ENCODE measurements at places on chromosomes 7 and 10.

DNA sequence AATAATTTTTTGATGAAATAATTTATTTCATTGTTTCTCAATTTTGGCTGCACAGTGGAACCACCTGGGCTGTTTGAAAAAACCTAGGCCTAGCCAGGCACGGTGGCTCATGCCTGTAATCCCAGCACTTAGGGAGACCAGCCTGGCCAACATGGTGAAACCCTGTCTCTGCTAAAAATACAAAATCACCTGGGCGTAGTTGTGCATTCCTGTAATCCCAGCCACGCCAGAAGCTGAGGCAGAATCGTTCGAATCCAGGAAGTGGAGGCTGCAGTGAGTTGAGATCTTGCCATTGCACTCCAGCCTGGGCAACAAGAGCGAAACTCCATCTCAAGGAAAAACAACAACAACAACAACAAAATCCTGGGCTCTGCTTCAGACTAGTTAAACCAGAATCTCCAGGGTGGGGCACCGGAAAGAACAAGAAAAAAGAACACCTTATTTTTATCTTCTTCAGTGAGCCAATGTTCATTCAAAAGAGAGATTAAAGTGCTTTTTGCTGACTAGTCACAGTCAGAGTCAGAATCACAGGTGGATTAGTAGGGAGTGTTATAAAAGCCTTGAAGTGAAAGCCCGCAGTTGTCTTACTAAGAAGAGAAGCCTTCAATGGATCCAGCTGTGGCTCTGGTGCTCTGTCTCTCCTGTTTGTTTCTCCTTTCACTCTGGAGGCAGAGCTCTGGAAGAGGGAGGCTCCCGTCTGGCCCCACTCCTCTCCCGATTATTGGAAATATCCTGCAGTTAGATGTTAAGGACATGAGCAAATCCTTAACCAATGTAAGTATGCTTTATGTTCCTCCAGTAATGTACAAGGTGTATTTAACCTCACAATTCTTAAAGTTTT, at the start of gene CYP2C18:
TSS of gene CYP2C18 (plus strand) at position 516 of the 841 bp plus-strand sequence. CDS start at position 607, 91 bp downstream.
- no peak for DNase-seq

DNA sequence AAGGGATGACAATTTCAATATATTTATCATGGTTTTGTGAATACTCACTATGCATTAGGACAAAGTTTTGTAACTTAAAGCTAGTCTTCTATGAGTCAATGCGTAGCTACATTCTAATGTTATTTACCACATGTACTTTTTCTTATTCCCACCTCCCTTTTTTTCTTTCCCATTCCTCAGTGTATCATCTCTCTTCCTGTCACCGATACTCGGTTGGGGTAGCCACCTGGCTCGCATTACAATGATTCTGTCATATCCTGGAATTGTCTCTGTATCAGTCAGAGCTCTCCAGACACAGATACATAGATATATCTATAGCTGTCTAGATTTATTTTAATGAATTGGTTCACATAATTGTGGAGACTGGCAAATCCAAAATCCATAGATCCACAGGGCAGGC, 9.8 kb upstream of the RALA start:
- no peak for DNase-seq

DNA sequence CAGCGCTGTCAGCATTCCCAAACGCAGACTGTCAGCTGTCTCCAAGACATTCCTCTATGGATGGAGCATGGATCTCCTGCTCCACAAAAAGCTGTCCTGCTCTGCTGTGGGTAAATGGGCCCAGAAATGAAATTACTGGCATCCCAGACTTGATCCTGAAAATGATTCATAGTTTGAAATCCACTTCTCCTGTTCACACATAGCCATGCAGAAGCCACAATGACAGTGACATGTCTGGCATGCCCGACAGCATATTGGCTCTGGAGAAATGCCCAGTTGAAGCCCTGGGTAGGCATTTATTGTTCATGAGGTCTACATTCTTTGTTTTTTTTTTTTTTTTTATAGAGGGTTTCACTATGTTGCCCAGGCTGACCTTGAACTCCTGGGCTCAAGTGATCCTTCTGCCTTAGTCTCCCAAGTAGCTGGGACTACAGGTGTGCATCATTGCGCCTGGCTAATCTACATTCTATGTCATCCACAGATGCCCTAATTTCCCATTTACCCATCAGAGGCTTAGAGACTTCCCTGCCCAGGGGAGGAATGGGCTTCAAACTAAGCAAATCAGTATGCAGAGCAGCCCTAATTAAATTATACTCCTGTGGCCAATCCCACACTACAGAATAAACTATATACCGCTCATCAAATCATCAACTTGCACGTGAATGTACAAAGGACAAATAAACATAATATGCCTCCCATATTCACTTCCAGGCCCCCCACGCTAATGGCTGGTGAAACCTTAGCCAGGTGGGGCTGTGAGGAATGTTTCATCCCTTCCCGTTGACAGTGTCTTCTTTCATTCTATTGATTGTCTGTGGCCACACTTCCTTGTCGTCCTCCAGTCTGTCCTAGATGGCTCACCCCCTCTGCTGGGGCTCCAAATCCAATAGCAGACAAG, 61.8 kb upstream of the EEPD1 start:
- DNase-seq, result no peak

DNA sequence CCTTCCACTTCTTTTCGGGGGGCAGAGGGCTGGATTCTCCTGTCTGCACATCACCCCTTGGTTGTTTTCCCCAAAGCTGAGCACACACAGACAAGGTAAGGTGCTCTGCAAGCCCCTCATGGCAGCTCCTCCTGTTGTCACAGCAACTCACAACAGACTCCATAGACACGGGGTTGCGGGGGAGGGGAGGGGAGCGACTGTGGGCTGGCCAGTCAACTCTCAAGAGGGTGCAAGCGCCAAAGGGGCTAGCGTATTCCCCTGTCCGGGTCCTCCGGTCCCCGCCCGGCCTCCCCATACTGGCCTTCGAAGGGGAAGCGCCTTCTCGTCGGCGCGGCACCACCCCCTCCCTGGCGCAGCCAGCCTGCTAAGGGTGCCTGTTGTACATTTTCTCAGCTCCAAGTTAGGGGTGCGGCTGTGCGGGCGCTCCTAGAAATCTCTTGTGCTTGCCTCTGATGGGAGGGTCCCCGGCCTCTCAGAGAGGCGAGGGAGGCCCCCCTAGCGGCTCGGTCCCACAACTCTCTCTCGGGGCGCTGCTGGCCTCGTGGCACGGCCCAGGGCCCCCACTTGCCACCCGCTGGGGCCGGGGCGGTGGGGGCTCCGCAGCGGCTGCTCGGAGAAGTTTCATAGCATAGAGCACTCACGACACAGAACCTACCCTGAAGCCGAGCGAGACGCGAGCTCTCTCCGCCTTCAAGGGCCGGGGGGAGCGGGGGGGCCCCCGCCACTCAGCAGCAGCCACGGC, 498 bp downstream of the RHOBTB1 start:
- DNase-seq, result no peak

Measured in CD4-positive, alpha-beta T cell treated with Interleukin-10 for 1 hour (primary cell).